ENCODE measurements at places on chromosomes 4 and X.

DNA sequence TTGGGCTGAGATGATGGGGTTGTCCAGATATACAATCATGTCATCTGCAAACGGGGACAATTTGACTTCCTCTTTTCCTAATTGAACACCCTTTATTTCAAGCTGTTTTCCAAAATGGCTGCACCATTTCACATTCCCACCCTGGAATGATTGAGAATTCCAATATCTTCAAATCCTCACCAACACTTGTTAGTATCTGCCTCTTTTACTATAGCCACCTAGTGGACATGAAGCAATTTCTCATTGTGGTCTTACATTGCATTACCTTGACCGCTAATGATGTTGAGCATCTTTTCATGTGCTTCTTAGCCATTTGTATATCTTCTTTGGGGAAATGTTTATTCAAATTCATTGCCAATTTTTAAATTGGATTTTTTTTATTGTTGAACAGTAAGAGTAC lies 364.8 kb downstream of the SMARCA1 start:
- H3K27ac ChIP-seq = no peak overlapping the region
- H3K4me1 ChIP-seq = no peaks in the 10 kb centered on the region
- no peak overlapping the region for H3K4me3 ChIP-seq
- no peaks in the 10 kb centered on the region for H3K27me3 ChIP-seq
- no peak for DNase-seq

DNA sequence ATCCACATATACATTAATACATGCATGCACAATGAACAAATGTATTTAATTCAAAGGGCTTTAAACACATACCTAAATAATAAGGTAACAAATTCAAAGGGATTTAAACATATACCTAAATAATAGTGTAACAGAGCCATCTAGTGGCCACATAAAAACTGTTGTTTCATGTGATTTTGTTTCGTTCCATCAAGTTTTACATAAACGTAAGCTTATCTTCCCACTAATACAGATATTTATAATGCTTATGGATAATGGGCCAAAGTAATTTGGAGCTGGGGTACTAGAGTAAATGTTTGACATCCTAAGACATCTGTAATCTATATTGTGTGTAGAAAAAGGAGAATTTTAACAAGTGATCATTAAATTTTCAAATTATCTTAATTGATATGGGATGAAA lies 82.3 kb downstream of the PRSS12 start:
- H3K27ac ChIP-seq = no peak overlapping the region
- no peak for DNase-seq
- H3K36me3 ChIP-seq = no peaks in the 10 kb centered on the region
- peaks cover 4% of the 10 kb centered on the region for H3K4me1 ChIP-seq
- no peaks in the 10 kb centered on the region for H3K27me3 ChIP-seq

DNA sequence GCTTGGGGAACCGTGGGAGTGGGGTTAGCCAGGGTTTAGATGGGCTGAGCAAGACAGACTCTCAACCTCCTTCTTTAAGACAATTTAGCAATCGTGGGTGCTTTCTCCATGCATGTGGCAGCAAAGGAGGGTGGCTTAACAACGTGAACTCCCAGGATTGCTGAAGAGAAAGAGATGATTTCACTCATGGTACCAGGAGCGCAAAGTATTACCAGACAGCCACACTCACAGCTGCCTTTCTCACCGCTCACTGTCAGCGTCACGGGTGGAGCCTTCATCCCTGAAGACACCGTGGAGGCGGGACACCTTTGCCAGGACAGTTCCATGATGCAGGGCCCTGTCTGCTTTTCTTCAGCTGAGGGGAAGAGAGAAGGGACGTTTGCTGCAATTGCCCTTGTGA lies 212.5 kb upstream of the PSAPL1 start:
- H3K27ac ChIP-seq = no peak overlapping the region
- H3K36me3 ChIP-seq = no peaks in the 10 kb centered on the region
- no peaks in the 10 kb centered on the region for H3K4me1 ChIP-seq
- no peak for DNase-seq
- no peaks in the 10 kb centered on the region for H3K27me3 ChIP-seq
- no peak overlapping the region for H3K4me3 ChIP-seq

- peaks cover 8% of the 10 kb centered on the region for H3K4me1 ChIP-seq
- no peak overlapping the region for H3K4me3 ChIP-seq
- H3K36me3 ChIP-seq = no peaks in the 10 kb centered on the region
These were observed 5.1 kb downstream of the UBE2A start for GRCh38 chrX:119579414-119579813.

DNA sequence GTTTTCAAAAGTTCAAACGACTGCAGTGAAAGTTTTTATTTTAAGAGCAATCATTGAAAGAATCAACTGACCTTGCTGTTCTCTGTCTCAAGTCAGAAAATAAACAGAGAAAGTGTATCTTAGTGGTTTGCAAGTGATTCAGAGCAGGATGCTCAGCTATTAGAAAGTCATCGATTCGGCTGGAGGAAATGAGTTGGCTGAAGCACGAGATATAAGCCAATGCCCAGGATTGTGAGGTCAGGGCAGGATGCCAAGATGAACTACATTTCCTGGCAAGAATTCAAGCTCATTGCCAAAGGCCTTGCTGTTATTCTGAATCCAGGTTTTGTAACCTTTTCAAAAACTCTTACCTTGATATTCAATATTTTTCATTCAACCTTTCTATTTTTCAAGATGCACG lies 541.4 kb upstream of the BOD1L1 start:
- H3K4me3 ChIP-seq = no peak overlapping the region
- no peaks in the 10 kb centered on the region for H3K27me3 ChIP-seq
- H3K36me3 ChIP-seq = no peaks in the 10 kb centered on the region
- H3K4me1 ChIP-seq = no peaks in the 10 kb centered on the region
- H3K27ac ChIP-seq = no peak overlapping the region

- H3K27me3 ChIP-seq = no peaks in the 10 kb centered on the region
- no peak overlapping the region for H3K4me3 ChIP-seq
These were observed 355.2 kb upstream of the FAM241A start for GRCh38 chr4:111789901-111790640.

- no peaks in the 10 kb centered on the region for H3K4me1 ChIP-seq
- no peak for DNase-seq
- no peaks in the 10 kb centered on the region for H3K27me3 ChIP-seq
- H3K36me3 ChIP-seq = no peaks in the 10 kb centered on the region
- H3K4me3 ChIP-seq = no peak overlapping the region
- H3K27ac ChIP-seq = no peak overlapping the region
These were observed 103.3 kb upstream of the PCDH18 start for GRCh38 chr4:137635601-137636000.
